ENCODE measurements at places on chromosomes 4 and X. TPM values are rescaled to one million over a fixed set of nuclear protein-coding genes. Genes with fewer than 3 reads are reported as not detected.

LNX1 gene
- 10.8 TPM for total RNA-seq

SLC49A3 gene
- 1.3 TPM for total RNA-seq

SCML2 gene
- total RNA-seq = 0.75 TPM

CDKL2 gene
- not detected for total RNA-seq

SOWAHB gene
- 0.12 TPM for total RNA-seq

DNA sequence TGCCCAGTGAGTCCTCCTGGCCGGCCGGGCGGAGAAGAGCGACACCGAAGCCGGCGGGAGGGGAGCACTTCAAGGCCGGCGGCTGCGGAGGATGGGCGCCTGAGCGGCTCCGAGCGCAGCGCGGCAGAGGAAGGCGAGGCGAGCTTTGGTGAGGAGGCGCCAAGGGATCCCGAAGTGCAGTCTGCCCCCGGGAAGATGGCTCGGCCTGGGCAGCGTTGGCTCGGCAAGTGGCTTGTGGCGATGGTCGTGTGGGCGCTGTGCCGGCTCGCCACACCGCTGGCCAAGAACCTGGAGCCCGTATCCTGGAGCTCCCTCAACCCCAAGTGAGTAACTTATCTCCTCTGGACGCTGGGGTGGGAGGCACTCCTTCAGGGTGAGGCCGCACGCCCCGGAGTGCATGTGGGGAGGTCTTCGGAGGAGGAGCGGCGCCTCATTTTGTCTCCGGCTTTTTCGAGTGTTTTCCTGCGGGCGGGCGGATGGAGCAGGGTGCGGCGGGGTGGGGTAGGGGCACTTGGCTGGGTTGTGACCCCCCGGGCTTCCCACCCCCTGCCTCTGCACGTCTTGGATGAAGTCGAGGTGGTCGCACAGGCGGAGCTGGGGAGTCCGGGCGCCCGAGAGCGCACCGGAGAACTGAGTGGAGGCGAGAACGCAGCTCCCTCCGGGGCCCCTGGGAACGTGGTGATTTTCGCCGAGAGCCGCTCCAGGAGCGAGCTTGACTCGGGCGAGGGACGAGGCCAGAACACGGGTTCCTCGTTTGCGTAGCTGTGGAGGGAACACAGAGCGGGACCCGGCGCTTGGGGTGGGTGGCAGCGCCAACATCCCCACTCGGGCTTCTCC lies 979 bp downstream of the EFNB1 start:
- H3K27me3 ChIP-seq = no peaks in the 10 kb centered on the region
- H3K36me3 ChIP-seq = no peaks in the 10 kb centered on the region
- H3K4me1 ChIP-seq = no peaks in the 10 kb centered on the region
- no peak for DNase-seq
- H3K4me3 ChIP-seq = peak overlapping the region; percentile 72

DNA sequence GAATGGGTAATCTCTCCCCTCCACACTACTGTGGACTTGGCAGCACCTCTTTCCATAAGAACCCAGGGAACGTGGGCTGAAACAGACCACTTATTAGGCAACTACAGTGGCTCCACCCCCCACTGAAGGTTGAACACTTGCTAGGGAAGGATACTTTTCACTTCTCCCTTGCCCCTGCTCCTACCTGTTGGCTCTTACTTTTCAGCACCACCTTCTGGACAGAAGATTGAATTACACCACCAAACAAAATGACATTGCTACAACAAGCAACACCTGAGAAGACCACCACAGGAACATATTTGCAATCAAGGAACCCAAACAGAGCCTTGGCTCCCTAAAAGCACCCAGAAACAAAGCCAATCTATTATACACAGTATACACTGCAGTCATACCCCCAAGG lies 132.1 kb upstream of the CXCL13 start:
- H3K36me3 ChIP-seq = no peaks in the 10 kb centered on the region
- H3K4me3 ChIP-seq = no peak overlapping the region
- no peaks in the 10 kb centered on the region for H3K4me1 ChIP-seq
- no peak for DNase-seq
- no peak overlapping the region for H3K27ac ChIP-seq
- no peaks in the 10 kb centered on the region for H3K27me3 ChIP-seq

- no peak overlapping the region for H3K27ac ChIP-seq
- no peaks in the 10 kb centered on the region for H3K27me3 ChIP-seq
- H3K36me3 ChIP-seq = no peaks in the 10 kb centered on the region
- DNase-seq = no peak
Measured at GRCh38 chr4:19492606-19493005, 759.1 kb upstream of the SLIT2 start.

- H3K4me1 ChIP-seq = no peaks in the 10 kb centered on the region
- H3K27me3 ChIP-seq = no peaks in the 10 kb centered on the region
- no peaks in the 10 kb centered on the region for H3K36me3 ChIP-seq
- H3K4me3 ChIP-seq = no peak overlapping the region
Measured at GRCh38 chrX:17470136-17470535, 95.1 kb downstream of the NHS start.

DNA sequence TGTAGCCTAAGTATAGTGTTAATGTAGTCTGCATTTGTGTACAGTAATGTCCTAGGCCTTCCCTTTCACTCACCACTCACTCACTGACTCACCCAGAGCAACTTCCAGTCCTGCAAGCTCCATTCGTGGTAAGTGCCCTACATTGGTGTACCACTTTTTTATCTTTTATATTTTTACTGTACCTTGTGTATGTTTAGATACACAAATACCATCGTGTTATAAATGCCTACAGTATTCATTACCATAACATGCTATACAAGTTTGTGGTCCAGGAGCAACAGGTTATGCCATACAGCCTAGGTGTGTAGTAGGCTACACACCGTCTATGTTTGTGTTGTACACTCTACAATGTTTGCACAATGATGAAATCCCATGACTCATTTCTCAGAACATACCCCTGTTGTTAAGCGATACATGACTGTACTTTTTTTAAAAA lies 15.4 kb downstream of the TSPAN5 start:
- no peak overlapping the region for H3K4me3 ChIP-seq
- no peaks in the 10 kb centered on the region for H3K36me3 ChIP-seq
- H3K27me3 ChIP-seq = no peaks in the 10 kb centered on the region
- no peaks in the 10 kb centered on the region for H3K4me1 ChIP-seq
- no peak overlapping the region for H3K27ac ChIP-seq

Data from gastrocnemius medialis (tissue), 4 donors.